EL (cell line): ENCODE measurements at places on chromosomes 5 and 9.

DNA sequence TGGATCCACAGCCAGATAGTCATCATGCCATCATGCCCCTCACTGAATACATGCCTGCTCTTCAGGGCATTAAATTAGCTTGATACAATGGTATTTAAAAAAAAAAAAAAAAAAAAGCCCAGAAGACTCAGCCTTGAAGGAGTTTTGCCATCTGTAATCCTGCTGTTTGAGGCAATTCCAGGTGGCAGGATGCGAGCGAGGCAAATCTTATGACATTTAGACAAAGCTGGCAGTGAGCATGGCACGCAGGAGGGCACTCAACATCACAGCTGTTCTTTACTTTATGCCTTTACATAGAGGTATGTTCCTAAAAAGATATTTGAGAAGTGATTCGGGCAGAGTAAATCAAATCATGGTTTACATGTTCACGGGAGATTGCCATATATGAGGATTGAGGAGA, 692.0 kb upstream of the DMAC1 start:
- DNase-seq = no peak

GRCh38 chr5:10377081-10377480, 23.6 kb downstream of the MARCHF6 start:
- DNase-seq = no peak

- no peak for DNase-seq
Measured at GRCh38 chr5:173826428-173827350, 61.5 kb upstream of the CPEB4 start.

- peak; percentile 30 for DNase-seq
Measured at GRCh38 chr9:119071636-119072035, 297.6 kb downstream of the BRINP1 start.

- no peak for DNase-seq
Measured at GRCh38 chr5:107364443-107365319, 306.1 kb downstream of the EFNA5 start.

- no peak for DNase-seq
Measured at GRCh38 chr9:107792006-107792405, 302.4 kb upstream of the KLF4 start.

GRCh38 chr5:43275391-43275790, 37.8 kb downstream of the HMGCS1 start:
- no peak for DNase-seq
